ENCODE measurements at places on chromosomes 13 and 19. TPM values are rescaled to one million over a fixed set of nuclear protein-coding genes. Genes with fewer than 3 reads are reported as not detected.

DNA sequence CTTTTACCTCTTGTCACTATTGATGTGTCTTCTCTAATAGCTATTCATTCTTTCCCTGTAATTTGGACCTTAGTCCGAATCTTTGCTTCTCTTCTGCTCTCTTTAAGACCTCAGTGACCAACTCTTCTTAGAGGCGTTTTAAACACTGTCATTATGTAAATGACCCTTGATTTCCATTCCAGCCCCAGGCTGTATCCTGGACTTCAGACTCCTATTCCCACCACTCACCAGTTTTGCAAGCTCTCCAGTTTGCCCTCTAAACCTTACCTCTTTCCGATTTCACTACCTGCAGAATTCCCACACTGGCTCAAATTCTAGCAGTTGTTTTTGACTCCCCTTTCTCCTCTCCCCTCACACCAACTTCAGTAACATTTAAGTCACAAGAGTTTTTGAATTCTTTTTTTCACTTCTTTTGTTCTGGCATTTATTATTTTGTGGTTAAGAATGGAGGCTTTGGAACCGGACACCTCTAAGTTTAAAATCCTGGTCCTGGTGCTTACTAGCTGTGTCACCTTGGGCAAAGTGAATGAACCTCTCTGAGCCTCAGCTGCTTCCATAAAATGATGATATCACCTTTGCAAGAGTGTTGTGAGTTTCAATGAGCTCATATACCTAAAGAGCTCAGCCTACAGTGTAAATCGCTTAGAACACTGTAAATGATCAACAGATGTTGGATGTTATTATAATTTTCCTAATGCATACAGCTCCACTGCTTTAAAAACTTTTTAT lies 13.6 kb upstream of the HMGB1 start:
- DNase-seq, result no peak

DNA sequence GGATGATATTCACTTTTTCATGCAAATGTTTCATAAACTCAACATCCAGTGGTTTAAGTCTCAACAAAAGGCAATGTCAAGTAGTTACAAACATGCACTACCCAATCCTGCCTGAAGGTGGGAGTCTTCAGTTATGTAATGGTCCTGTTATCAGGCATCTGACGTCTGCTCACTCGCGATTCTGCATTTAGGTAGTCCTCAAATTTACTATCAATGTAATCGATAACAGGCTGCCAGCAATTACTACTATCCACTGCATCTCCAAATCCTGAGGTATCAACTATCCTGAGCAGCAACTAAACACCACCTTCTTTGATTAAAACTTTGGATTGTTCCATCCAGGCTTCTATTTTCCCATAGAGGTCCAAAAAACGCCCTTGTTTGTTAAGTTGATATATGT lies 51.2 kb downstream of the NLRP12 start:
- peak; percentile 40 for DNase-seq

DNA sequence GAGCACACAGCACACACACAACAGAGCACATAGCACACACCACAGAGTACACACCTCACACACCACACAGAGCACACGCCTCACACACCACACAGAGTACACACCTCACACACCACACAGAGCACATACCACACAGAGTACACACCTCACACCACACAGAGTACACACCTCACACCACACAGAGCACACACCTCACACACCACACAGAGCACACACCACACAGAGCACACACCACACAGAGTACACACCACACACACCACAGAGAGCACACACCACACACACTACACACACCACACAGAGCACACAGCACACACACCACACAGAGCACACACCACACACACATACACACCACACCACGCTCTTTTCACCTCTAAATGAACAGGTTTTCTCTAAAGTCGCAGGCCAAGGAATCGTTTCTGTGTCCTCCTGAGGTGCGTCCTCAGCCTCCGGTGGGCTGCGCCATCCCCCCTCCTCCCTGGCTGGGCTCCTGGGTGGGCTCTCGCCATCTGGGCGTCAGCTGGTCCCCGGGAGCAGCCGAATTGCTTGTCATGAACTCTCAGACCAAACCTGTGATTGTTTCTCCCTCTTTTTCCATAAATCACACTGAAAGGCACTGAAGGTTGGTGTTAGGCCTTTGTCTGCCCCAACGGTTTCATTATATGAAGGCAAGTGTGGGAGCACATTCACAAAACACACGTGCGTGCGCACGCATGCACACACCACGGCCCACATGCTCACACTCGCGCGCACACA lies 37.4 kb downstream of the TMEM255B start:
- DNase-seq, result no peak

DNA sequence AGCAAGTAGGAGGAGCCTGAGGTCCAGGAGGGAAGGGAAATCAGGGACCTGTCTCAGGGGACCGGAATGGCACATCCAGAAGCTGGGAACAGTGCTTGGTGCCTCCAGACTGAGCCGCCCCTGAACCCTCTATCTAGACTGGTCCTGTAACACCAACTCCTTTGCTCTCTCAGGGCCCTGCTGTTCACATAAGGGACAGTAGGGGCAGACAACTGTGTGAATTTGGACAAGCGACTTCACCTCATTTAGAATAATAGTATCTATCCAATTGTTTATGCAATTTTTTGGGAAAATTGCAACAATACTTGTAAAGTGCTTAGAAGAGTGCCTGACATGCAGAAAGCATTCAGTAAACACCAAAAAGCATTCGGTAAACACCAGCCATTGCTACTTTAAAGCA lies 14.0 kb downstream of the SYMPK start:
- DNase-seq, result no peak

DDX39A gene
- 29.8 TPM for total RNA-seq

DNA sequence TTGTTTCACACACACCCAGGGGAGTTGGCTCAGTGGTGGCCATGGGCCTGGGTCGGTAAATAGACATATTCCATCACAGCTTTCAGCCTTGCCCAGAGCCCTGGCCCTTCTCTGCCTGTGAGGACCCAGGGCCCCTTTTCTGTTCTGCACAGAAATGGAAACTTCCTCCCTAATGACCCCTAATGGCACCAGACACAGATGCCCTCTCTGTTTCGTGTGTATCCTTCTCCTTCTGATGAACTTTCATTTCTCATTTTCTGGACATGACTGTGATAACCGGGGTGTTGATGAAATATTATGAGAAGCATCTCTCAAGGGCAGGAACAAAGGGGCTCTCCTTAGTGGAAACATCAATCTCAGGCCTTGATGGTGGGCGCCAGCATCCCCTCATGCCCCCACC lies 12.8 kb downstream of the LILRA1 start:
- DNase-seq, result no peak

GRCh38 chr19:14150041-14150769 lies 13.8 kb upstream of the ASF1B start:
- DNase-seq, result no peak

DNA sequence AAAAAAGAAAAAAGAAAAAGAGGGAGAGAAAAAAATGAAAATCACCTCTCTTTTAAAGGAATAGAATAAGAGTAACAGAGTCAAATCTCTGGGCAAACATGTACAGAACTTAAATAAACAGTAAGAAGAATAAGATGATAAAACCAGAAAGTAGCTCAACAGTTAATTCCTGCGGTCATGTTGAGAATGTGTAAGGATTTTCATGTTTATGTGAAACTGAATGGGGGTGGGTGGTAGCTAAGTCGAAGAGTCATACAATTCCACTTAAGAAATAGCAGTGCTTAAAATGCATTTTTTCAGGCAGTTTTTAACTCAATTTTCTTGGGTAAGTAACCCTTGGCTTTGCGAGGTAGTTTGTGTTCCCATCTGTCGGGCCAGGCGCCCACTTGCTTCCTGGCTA lies 60.9 kb downstream of the PEX11G start:
- no peak for DNase-seq

DNA sequence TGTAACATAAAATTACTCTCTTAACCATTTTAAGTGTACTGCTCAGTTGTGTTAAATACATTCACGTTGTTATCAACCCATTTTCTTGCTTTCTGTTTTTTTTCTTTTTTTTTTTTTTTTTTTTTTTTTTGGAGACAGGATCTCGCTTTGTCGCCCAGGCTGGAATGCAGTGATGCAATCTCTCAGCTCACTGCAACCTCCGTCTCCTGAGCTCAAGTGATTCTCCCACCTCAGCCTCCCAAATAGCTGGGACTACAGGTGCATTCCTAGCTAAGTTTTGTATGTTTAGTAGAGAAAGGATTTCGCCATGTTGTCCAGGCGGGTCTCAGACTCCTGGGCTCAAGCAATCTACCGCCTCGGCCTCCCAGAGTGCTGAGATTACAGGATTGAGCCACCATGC lies 42.5 kb upstream of the C13orf42 start:
- no peak for DNase-seq

DNA sequence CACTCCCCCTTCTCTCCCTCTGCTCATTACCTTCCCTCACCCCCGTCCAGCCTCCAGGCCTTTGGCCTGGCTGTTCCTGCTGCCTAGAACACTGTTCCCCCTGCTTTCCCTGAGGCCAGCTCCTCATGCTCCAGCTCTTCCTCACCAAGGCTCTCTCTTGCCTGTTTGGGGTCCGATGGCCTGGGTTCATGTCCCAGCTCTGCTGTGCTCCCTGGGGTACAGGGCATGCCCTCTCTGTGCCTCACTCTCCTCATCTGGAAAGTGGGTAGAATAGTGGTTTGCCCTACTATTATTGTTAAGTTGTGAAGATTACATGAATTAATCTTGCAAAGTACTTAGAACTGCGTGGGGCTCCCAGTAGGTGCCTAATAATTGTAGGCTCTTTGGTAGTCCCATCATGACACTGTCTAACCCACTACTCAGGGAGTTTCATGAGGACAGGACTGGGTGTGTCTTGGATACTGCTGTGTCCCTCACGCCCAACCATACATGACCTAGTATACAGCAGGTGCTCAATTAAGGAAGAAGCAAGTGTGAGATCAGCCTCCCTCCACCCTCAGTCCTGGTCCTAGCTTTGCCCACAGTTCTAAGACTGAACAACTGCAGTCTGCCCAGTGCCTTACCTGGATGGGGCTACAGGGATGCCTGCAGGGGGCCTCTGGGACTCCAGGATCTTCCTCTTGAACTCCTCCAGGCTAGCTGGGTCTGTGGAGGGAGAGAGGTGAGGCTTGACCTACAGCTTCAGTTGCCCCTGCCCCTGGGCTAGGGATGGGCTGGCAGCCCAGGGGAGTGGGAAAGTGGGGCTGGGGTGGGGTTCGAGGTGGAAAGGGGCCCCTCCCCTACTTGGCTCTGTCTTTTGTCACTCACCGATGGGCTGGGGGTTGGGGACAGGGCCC lies 17.0 kb downstream of the PLVAP start:
- DNase-seq, result no peak

GRCh38 chr19:17160908-17161307 lies 54.2 kb upstream of the USE1 start:
- DNase-seq, result no peak

DZIP1 gene
- total RNA-seq, result 47.3 TPM

LILRB3 gene
- not detected for total RNA-seq

TJP3 gene
- not detected for total RNA-seq

DLL3 gene
- total RNA-seq, result 13.9 TPM

DNA sequence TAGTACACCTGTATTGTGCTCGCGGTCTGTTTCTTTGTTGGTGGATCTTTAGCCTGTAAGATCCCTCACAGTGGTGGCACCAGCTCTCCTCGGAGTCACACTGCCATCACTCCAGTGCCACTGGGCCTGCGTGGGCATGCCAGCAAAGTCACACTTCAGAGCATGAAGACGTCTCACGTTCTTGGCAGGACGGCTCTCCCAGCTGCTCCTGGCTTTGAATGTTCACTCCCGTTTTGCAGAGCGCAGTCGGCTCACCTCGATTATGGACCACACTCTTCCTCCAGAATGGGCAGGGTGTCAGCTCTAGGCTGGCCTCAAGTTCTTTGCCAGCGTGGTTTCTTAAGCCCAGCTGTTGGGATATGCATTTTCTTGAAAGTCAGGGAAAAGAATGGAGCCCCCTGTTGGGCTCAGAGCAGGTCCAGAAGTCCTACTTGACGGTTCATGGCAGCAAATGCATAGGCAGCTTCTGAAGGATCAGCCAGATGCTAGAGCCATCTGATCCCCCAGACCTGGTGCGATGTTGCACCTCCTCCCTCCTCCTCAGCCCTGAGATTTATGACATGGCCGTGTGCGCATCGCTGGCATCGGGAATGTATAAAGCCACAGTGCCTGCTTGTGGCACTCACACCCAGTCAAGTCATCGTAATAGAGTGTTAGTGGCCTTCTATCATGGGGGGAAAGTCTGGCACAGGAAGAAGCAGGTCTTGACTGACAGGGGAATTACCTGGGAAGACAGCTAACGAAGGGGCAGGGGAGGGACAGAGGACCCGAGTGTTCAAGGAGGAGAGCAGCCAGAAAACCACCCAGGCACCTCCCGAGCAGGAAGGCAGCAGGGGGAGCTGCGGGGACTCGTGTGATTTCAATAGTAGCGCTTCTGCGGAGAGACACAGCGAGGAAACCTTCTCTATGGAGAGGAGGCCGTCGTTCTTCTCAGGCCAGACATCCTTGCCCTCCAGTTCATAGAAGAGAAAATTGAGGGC lies 40.2 kb upstream of the NPAS1 start:
- no peak for DNase-seq

- DNase-seq, result no peak
Measured at GRCh38 chr13:100523411-100523810, 65.2 kb downstream of the GGACT start.

GRCh38 chr13:36801035-36801434 lies 18.0 kb upstream of the RFXAP start:
- DNase-seq, result no peak

DNA sequence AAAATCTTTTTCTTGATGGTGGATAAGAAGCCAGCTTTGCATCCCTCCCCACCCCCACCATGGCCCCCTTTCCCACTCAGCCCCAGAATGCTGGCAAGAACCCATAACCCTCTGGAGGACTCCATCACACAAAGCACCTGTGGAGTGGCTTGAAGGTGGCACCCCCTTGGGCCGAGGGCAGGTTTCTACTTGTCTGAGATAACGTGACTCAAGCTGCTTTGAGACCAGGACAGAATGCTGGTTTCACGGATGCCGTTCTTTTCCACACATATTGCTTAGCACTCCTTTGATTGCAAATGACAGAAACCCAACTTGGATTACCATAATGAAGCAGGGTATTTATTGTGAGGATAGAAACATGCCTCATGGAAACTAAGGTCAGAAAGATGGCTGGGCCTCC lies 82.2 kb downstream of the LACC1 start:
- DNase-seq, result no peak

HRC gene
- total RNA-seq, result 0.41 TPM

CEACAM7 gene
- not detected for total RNA-seq

CACNG7 gene
- 4.9 TPM for total RNA-seq

LIM2 gene
- total RNA-seq, result not detected

PLPP2 gene
- total RNA-seq, result 2.4 TPM

CYP4F8 gene
- not detected for total RNA-seq

ZNF296 gene
- total RNA-seq, result under 0.01 TPM

GRCh38 chr13:38980750-38981078 lies 9.9 kb downstream of the STOML3 start:
- DNase-seq, result no peak

RGS9BP gene
- total RNA-seq, result 0.41 TPM

All from frontal cortex (tissue), 4 donors.